Stimulated activated CD4-positive, alpha-beta T cell treated with anti-CD3 and anti-CD28 coated beads, Interleukin-15, amount 100 ng/mL, for 24 hours (primary cell): ENCODE measurements at places on chromosomes 2 and 18.

DNA sequence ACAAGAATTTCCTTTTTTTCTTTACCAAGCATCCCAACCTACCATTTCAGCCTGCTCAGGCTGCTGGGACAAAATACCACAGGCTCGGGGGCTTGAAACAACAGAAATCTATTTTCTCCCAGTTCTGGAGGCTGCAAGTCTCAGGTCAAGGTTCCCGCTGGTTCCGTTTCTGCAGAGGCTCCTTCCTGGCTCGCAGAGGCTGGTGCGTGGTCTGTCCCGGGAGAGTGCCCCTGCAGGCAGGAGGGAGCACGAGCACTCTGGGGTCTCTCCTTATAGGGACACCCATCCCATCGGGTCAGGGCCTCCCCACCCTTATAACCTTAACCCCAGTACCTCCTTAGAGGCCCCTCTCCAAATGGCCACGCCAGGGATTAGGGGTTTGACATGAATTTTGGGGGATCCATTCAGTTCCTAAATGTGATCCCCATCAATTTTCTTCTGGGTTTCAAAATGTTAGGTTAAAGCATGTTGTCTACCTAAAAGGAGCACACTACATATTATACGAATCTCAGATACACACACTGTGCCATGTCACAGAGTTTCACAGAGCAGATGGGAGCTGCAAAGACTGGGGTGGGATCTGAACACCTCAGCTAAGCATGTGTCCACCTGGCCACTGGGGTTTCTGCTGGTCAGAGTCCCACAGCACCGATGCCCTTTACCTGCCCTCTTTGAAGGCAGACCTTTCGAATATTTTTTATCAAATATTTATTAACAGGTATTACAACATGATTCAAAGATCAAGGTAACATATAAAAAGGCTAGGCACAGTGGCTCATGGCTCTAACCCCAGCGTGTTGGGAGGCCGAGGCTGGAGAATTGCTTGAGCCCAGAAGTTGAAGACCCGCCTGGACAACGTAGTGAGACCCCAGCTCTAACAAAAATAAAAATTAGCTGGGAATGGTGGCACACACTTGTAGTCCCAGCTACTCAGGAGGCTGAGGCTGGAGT is 17.6 kb upstream of the ADI1 start:
- DNase-seq: peak; percentile 27

DNA sequence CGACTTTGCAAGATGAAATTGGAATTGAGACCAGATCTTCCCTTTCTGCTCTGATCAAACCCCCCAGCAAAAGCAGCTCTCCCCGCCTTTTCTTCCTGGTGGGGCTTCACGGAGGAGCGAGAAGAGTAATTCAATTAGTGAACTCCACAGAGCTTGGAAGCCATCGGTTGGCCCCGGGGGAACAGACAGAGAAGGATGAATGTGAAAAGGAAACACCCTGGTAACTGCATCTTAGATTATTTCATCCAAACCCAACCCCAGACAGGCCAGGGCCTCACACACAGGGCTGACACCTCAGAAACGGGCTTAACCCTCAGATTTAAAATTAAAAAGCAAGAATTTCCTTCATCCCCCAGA is 18.3 kb downstream of the SMAD7 start:
- no peak for DNase-seq

- DNase-seq: no peak
These were observed 73.3 kb downstream of the RPIA start for GRCh38 chr2:88764850-88765153.

DNA sequence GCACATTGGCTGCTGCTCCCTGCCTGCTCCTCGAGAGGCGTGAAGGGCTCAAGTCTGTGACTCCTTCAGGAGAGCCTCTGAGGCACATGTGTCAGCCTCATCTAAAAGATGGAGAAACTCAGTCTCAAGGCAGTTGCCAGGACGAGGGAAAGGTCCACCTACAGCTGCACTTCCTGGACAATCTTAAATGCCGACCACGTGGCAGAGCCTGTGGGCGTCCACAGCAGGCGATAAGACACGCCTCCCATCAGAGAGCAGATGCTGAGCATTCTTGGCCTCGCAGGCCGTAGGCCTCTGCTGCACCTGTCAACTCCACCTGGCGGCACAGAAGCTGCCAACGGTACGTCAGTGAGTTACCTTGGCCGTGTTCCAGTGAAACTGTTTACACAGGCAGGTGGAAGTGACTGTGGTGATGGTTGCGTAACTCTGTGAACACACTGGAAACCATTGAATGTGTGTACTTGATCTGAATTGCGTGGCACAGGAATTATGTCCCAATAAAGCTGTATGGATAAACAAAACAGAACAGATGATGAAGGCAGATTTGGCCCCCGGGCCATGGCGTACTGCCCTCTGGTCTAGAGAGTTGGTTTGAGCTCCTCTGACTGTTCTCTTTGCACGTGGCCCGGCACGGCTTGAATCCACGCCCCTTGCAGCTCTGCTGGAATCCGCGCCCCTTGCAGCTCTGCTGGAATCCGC is 114.5 kb downstream of the RNF144A start:
- peak; percentile 29 for DNase-seq

DNA sequence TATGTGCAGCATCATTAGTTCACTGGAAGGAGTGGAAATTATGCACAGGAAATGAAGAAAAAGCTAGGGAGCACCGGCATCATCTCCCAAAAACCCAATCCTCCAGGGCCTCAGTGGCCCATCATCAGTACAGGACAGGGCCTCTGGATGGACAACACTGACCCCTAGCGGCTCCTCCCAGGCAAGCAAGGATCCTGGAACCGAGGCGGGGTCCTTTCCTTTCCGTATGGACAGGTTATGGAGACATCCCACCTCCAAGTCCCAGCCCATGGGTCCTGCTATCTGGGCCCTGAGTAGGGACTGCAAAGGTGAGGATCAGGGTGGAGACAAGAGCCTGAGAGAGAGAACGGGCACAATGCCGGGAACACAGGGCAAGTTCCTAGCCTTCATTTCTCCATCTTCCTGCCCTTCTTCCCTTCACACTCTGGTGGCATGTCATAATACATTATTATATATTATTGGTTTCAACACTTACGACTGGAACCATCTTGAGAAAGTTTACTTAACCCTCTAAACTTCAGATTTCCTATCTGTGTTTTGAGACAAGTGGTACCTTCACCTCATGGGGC is 68.2 kb downstream of the ZNF516 start:
- DNase-seq: peak; percentile 37

GRCh38 chr2:181697571-181697970 is 17.3 kb upstream of the NEUROD1 start:
- no peak for DNase-seq

- DNase-seq: no peak
These were observed 324.0 kb downstream of the RNF144A start for GRCh38 chr2:7241041-7241745.

GRCh38 chr2:218272531-218273212 is 2.4 kb downstream of the PNKD start:
- DNase-seq: peak; percentile 82

- DNase-seq: no peak
These were observed 1.2 kb upstream of the GPR39 start for GRCh38 chr2:132415256-132415914.

DNA sequence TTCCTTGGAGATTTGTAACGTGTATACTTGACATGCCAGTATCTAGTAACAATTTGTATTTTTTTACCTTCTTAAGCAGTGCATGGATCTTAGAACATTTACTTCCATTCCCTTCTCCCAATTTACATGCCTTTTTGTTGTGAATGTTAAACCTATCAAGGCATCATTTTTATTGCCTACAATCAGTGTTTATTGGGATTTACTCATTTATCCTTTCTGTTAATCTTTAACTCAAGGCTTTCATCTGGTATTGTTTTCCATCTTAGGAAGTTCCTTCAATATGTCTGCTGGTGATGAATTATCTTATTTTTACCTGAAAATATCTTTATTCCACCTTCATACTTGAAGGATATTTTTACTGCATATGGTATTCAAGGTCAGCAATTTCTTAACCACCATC is 88.5 kb upstream of the EMILIN2 start:
- DNase-seq: no peak

GRCh38 chr2:61775956-61776570 is 77.8 kb downstream of the FAM161A start:
- DNase-seq: no peak

- DNase-seq: no peak
These were observed 152.8 kb upstream of the RIOK3 start for GRCh38 chr18:23300231-23300805.

GRCh38 chr2:109089602-109090300 is 39.3 kb upstream of the SH3RF3 start:
- DNase-seq: no peak

GRCh38 chr2:108048752-108049151 is 62.4 kb downstream of the SLC5A7 start:
- no peak for DNase-seq

- peak; percentile 56 for DNase-seq
These were observed 55.5 kb upstream of the ANKRD62 start for GRCh38 chr18:12038082-12038638.

GRCh38 chr18:79560042-79560860 is 119.4 kb upstream of the CTDP1 start:
- DNase-seq: no peak

DNA sequence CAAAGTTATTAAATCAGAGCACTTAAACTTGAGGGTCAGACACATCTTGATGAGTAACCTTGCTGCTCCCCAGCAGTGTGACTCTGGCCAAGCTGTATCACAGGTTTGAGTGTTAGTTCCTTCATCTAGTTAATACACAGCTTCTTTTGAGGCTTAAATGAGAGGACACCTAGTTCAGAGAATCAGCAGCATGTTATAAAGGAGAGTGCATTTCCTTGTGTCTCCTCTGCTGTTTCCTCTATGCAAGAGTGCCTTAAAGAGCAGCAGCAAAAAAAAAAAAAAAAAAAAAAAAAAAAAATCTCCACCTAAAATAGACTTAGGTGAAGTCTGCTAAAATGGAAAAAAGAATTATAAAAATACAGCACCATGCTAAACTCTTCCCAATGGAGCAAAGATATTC is 261.9 kb downstream of the TCF4 start:
- no peak for DNase-seq

DNA sequence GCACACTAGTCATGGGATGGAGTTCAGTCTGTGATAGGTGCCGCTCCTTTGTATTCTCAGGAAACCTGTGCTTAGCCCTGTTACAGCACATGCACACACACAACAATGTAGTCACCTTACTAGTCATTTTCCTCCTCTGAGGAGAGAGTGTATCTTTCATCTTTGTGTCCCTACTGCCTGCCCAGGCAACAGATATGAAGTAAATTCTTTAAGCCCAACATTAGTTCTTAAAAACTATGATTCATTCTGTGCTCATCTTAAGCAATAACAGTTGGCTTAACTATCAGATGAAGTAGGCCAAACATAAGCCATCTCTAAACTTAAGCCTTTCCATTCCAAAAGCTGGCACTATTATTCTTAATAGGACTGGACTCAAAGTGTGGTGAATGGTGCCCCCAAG is 186.5 kb downstream of the LNPK start:
- DNase-seq: no peak

DNA sequence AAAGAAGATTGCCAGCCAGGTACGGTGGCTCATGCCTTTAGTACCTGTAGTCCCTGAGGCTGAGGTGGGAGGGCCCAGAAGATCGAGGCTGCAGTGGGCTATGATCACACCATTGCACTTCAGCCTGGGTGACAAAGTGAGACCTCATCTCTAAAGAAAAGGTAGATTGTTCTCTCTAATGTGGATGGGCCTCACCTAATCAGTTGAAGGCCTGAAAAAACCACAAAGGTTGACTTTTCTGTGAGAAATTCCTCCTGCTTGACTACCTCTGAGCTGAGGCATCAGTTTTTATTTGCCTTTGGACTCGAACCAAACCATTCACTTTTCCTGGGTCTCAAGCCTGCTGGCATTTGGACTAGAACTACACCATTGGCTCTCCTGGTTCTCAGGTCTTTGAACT is 142.1 kb upstream of the CYP26B1 start:
- no peak for DNase-seq
